HCEC 1CT (cell line): ENCODE measurements at places on chromosomes 5 and 9.

GRCh38 chr9:124079176-124079925 is 67.8 kb downstream of the LHX2 start:
- DNase-seq, result peak; percentile 73

GRCh38 chr9:33740075-33740474 is 55.3 kb upstream of the PRSS3 start:
- DNase-seq, result no peak

DNA sequence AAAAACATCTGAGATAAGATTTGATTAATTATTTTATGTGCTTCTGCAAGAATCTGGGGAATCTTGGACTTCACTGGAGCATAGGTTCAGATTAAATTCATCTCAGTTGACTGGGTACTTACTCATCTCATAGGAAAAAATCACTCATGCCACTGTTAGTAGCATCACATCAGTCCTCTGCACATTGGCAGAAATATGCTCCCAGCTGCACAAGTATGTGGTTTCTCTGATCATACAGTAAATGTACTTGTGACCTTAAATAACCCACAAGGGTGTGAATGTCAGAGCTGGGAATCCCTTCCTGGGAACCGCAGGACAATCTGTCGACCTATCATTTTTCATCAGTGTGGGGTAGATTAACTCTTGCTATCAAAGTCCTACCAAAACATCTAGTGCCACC is 203.7 kb upstream of the SLC24A2 start:
- peak; percentile 98 for DNase-seq

- peak; percentile 78 for DNase-seq
Measured at GRCh38 chr5:132237141-132237540, 9.5 kb upstream of the P4HA2 start.

- no peak for DNase-seq
Measured at GRCh38 chr9:70291446-70291845, 32.7 kb downstream of the SMC5 start.

GRCh38 chr5:2735996-2736395 is 15.5 kb downstream of the IRX2 start:
- DNase-seq, result no peak

- no peak for DNase-seq
Measured at GRCh38 chr9:88174324-88174723, 36.0 kb upstream of the SPATA31C2 start.

GRCh38 chr5:446883-447263 is 3.9 kb downstream of the EXOC3 start:
- peak; percentile 41 for DNase-seq

DNA sequence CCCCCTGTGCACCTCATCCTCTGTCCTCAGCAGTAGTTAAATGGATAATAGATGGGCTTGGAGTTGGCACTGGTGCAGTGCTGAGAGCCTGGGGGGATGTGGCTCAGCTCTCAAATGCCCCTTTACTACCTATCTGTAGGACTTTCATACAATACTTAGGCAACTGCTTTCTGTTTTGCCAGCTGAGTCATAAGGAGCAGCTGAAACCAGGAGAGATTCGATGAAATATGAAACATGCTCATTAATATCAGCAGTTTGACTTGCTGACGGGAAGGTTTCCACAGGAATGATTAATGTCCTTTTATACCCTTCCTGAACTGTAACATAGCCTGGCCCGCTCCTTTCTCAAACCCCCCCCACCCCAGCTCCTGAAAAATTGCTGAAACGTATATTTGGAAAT is 142.6 kb downstream of the SAXO1 start:
- peak; percentile 2 for DNase-seq

GRCh38 chr5:53874409-53874808 is 314.0 kb downstream of the NDUFS4 start:
- peak; percentile 12 for DNase-seq

DNA sequence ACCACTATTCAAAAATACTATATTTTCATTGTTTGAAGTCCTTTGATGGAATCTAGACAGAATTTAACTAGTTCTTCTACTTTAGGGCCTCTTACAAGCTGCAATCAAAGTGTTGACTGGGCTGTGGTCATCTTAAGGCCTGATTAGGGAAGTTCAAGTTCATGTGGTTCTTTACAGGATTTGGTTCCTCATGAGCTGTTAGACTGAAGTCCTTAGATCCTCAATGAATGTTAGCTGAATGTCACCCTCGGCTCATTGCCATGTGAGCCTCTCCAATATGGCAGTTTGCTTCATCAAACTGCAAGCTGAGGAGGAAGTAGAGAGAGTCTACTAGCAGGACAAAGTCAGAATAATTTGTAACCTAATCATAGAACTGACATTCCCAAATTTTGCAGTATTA is 135.1 kb downstream of the CSNK1G3 start:
- DNase-seq, result no peak

DNA sequence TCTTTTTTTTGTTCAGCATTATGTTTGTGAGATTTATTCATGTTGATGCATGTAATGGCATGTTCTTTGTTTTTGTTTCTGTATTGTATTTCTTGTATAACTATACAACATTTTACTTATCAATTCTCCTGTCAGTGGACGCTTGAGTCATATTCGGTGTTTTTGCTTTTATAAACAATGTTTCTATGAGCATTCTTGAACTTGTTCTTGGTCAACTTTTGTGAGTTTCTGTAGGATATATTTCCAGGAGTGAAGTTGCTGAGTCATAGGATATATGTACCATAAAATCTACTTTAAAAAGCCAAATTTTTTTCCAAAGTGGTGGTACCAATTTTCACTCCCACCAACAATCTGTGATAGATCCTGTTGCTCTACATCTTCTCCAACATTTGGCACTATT is 104.8 kb downstream of the VCAN start:
- no peak for DNase-seq

GRCh38 chr5:162497455-162497854 is 429.9 kb downstream of the GABRG2 start:
- no peak for DNase-seq

GRCh38 chr9:79481846-79482477 is 89.8 kb upstream of the TLE4 start:
- DNase-seq, result no peak

DNA sequence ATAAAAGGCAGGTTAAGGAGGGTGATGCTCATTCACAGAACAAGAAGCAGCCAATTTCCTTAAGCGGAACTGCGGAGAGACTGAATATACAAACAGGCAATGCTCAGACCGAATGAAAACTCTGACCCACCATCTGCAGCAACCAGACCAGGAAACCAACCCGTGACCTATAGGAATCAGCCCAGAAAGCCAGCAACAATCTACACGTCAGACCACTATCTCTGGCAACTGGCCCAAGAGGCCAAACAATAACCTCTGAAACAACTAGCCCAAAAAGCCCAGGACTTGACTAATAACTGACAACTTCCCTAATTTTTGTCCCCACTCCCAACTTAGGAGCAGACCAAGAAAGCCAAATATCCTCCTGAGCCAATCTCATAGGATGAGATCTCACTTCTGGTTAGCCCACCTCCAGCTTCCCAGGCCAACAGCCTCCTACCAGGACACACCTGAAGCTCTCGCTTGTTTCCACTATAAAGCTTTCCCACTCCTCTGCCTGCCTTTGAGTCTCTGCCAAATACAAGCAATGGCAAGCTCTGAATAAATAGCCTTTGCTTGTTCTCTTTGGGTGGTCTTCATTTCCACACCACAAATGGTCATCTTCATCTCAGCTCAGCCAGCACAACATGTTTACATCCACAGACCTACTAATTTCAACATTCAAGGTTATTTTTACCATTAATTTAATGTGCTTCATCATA is 168.5 kb downstream of the HSD17B3 start:
- DNase-seq, result no peak

GRCh38 chr9:136249877-136250559 is 4.4 kb upstream of the QSOX2 start:
- DNase-seq, result no peak

- DNase-seq, result no peak
Measured at GRCh38 chr5:120435129-120435528, 29.0 kb upstream of the PRR16 start.

GRCh38 chr9:16461137-16461840 is 409.2 kb downstream of the BNC2 start:
- DNase-seq, result no peak

GRCh38 chr9:31314241-31314640 is 1070.2 kb upstream of the ACO1 start:
- no peak for DNase-seq

GRCh38 chr9:84238652-84239051 is 101.9 kb downstream of the SLC28A3 start:
- DNase-seq, result no peak

- no peak for DNase-seq
Measured at GRCh38 chr9:79409182-79409823, 162.5 kb upstream of the TLE4 start.

- peak; percentile 88 for DNase-seq
Measured at GRCh38 chr5:34517249-34517648, 138.9 kb upstream of the RAI14 start.

DNA sequence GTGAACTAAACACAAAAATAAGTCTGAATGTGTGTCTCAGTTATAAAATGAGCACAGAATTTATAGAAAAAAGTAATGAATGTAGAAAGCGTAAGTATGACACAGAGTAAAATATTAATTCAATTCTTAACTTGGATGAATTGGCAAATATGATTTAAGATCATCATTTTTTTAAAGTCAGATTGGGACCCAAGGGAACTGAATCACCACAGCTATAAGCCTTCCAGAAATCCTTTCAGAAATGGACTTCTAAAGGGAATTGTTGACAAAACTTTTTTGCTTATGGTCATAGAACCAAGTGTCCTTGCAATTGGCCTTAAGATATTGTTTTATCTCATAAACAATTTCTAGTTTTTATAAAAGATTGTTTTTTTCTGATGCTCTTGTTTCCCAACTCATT is 495.1 kb upstream of the DAB2 start:
- no peak for DNase-seq

- DNase-seq, result peak; percentile 83
Measured at GRCh38 chr9:118595719-118596305, 773.4 kb downstream of the BRINP1 start.

DNA sequence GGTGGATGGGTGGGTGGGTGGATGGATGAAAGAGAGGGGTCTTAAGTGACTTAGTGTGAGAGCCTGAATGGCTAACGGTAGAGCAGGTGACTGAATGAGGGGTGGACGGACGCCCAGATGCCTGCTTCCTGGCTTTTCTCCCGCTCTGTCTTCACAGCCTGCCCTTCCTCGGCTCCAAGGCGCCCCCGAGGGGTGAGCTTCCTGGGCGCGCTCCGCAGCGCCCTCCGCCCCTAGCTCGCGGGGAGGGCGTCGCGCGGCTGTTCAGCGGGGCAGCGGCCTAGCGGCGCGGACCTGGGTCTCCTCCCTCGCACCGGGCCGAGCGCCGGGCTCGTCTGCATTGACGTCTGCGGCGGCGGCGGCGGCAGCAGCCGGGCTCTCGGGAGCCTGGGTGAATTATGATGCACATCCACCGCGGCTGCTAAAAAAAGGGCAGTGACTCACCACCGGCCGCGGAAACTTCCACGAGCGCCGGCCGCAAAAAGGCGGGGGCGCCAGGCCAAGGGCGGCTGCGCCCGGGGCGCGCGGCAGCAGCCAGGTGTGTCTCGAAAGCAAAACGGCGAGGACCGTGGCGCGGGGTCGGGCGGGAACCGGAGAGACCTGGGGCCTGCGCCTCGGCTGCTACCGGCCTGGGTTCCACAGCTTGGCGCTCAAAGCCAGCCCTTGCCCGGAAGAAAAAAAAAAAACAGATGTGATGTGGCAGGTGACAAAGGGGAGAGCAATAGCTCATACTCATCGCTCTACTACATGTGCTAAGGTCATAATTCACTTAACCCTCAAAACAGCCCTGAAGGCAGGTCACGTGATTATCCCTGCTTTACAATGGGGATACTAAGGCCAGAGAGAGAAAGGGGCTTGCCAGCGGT is 143.0 kb upstream of the ADRA1B start:
- peak; percentile 91 for DNase-seq

DNA sequence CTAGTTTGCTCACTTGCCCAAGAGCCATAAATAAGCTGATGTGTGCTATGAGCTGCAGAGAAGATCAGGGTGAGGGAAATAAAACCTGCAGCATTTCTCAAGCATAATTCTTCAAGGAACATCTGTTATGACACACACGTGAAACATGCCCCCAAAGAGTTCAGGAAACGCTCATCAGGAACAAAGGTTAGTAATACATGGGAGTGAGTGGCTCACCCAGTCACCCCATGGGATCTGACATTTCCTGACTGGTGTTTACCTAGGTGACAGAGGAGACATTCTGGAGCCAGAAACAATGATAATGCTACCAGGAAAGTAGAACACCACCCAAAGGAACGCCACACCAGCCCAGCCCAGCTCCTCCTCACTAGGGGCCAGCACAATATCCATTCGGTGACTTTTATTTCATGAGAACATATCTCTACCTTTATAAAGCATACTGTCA is 66.0 kb downstream of the FRMD3 start:
- DNase-seq, result peak; percentile 1

- no peak for DNase-seq
Measured at GRCh38 chr5:159345861-159346260, 15.6 kb upstream of the IL12B start.

GRCh38 chr5:177098470-177099141 is 11.9 kb downstream of the FGFR4 start:
- DNase-seq, result peak; percentile 81

GRCh38 chr9:38160613-38161215 is 91.7 kb upstream of the SHB start:
- peak; percentile 35 for DNase-seq

- DNase-seq, result peak; percentile 77
Measured at GRCh38 chr5:81525690-81526089, 131.8 kb upstream of the ACOT12 start.

DNA sequence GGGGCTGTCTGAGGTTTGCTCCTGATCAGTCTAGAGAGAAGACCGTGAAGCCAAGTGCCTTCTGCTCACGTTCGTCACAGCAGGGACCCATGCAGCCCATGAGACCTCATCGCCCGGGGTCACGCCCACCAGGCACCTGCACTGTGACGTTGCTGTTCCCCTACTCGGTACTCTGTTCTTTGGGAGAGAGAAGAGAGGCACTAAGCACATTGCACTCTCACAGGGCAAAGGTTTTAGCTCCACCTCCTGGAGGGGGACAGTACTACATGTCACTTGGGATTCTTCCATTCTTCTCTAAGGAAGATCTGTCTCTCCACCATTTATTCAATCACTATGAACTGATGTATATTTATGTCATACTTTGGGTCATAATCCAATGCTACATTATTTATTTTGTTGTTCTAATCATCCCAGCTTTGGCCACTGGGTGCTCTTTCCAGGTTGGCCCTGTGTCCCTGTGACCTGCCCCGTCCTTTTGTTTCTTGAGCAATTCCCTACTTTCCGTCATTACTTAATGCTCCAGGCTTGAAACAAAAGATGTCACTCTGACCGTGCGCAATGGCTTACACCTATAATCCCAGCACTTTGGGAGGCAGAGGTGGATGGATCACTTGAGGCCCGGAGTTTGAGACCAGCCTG is 31.4 kb upstream of the BRD3 start:
- peak; percentile 5 for DNase-seq

DNA sequence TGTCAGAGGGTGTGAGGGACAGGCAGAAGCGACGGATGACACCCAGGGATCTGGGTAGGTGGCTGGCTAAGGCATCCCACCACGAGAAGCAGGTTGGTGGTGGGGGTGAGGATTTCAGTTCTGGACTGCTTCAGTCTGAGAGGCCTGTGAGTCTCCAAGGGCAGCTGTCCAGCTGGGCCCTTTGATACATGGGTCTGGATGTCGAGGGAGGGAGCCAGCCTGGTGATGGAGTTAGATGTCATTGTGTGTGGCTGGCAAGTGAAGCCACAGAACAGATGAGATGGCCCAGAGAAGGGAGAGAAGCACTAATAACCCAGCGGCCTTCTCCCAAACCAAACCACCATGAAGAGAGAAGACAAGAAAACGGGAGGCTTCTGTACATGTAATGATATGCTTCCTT is 11.1 kb downstream of the MED27 start:
- no peak for DNase-seq

GRCh38 chr5:89728750-89729149 is 680.8 kb downstream of the CETN3 start:
- peak; percentile 36 for DNase-seq
